Foreskin keratinocyte (primary cell): ENCODE measurements at places on chromosomes 5 and 9.
A peak's percentile ranks its signal among the peaks of the same experiment; 100 is the strongest.

DNA sequence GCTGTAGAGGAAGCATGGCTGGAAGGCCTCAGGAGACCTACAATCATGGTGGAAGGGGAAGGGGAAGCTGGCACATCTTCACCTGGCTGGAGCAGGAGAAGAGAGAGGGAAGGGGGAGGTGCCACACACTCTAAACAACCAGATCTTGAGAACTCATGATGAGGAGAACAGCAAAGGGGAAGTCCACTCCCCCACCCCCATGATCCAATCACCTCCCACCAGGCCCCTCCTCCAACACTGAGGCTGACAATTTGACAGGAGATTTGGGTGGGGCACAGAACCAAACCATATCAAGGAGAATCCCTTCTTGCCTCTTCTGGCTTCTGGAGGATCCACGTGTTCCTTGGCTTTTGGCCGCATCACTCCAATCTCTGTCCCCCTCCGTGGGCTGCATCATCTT, 13.1 kb upstream of the CMBL start:
- no peak for DNase-seq

- DNase-seq = no peak
These were observed 166.1 kb upstream of the MOCS2 start for GRCh38 chr5:53275666-53276065.

GRCh38 chr5:17413691-17414090, 84.3 kb upstream of the TAF11L2 start:
- no peak for DNase-seq

DNA sequence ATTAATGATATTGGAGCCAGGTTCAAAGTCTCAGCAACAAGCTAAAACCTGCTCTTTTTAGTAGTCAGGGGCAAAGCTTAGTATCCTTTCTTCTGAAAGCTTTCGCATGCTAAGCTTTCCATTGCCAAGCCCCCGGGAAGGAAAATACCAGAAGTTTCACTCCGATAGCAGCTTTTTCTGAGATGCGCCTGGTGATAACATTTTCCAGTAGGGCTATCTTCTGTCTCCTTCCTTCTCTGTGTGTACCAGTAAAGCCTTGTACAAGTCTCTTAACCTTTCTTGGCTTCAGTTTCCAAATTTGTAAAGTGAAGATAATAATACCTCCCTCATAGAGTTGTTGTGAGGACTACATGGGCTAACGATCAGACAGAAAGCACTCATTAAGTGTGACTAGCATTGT, 36.7 kb downstream of the DOCK8 start:
- DNase-seq = no peak

DNA sequence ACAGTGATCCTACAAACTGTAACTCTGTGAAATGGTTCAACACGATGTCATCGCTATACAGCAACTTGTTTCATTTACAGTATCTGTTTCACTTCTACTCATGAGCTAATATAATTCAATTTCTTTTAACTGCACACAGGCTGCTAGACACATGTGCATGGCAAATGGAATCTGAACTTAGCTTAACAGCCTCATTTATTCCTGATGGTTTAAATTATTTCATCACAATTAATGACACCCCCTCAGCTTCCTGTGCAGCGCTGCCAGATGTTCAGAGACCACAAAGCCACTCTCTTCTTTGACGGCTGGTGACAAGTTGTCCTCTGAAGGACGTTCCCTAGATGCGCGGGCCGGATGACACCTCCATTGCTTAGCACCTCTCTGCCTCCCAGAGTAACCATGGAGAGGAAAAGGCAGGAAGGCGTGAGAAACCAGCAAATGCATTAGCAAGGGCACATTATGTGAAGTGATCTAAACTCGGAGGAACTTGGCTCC, 191.1 kb downstream of the BNC2 start:
- no peak for DNase-seq

DNA sequence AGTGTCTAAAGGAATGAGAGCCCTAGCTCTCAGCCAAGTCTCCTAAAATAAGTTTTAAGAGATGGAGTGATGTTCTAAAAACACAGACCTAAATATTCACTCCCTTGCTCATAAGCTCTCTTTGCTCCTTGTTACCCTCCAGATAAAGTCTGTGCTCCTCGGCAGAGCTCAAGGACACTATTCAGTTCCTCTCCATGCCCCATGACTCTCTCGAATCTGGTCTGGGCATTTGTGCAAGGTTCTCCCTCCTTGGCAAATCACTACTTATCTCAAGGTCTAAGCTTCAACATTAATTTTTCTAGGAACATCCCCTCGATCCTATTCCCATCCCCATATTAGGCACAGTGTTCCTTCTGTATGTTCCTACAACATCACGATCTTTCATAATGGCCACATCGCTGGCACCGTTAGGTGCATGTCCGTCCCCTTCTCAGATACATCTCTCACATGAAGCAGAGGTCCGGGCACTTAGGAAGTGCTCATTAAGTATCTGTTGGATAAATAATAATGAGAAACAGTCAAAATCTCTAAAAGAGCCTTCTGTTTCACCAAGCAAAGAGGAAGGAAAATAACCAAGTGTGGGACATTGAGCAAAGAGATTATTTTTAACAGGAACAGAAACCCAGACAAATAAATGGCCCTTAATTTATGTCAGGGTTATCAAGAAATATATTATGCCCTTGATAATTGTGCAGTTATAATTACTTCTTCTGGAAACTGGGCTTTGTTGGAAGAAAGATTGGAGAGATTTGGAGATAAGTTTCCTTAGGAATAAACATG, 85.9 kb upstream of the HTR4 start:
- DNase-seq = no peak

GRCh38 chr5:168706655-168707069, 127.5 kb upstream of the PANK3 start:
- DNase-seq = peak; percentile 32

GRCh38 chr9:72551306-72551705, 29.9 kb downstream of the TMC1 start:
- DNase-seq = no peak

- no peak for DNase-seq
These were observed 35.5 kb downstream of the BICD2 start for GRCh38 chr9:92728831-92729734.

DNA sequence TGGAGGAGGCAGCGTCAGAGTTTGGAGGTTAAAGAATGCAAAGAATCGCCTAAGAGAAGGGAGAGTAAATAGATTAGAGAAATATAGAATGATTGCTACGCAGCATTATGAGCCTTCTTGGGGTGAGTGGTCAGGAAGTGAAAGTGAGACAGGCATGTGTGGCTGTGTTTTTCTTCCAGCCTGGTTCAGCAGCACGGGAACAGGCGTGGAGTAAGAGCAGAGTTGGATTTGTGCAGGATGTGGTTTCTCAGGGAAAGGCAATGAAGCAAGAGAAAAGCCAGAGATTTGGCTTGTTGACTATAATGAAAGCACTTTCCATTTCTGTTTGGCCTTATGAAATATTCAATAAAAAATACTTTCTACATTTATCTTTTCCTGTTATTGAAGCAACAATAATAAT, 34.3 kb upstream of the FRMD3 start:
- no peak for DNase-seq

DNA sequence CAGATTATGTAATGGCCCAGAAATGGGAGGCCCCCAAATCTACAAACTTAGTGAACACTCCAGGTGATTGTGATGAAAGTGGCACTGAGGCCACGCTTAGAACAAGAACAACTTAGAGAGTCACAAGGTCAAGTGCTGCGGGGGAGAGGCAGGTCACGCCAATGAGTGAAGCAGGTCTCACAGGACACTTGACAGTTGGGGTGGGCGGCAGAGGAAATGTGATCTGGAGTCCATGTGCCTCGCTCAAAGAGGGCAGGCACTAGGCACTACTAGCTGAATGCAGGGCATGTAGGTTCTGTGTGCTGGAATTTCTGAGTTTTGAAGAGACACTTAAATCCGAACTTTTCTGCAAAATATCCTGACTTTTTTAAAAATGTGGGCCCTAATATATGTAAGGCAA, 193.2 kb upstream of the RORB start:
- DNase-seq = no peak

GRCh38 chr5:149018909-149019443, 43.9 kb downstream of the SH3TC2 start:
- DNase-seq = no peak

GRCh38 chr5:23332650-23333251, 174.7 kb upstream of the PRDM9 start:
- DNase-seq = no peak

- DNase-seq = no peak
These were observed 127.6 kb downstream of the DROSHA start for GRCh38 chr5:31404325-31404724.

DNA sequence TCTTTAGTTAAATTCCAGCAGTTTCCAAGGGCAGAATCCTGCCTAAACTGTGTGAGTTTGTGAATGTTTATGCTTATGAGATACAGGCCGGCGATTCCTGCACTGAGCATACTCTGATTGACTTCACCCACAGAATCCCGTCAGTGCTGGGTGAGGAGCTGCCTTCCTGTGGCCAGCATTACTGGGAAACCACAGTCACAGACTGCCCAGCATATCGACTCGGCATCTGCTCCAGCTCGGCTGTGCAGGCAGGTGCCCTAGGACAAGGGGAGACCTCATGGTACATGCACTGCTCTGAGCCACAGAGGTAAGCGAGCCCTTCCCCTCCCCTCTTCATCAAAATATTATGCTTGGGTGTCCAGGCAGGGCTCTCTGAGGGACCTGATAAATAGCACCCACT, 103.7 kb downstream of the CMYA5 start:
- no peak for DNase-seq

DNA sequence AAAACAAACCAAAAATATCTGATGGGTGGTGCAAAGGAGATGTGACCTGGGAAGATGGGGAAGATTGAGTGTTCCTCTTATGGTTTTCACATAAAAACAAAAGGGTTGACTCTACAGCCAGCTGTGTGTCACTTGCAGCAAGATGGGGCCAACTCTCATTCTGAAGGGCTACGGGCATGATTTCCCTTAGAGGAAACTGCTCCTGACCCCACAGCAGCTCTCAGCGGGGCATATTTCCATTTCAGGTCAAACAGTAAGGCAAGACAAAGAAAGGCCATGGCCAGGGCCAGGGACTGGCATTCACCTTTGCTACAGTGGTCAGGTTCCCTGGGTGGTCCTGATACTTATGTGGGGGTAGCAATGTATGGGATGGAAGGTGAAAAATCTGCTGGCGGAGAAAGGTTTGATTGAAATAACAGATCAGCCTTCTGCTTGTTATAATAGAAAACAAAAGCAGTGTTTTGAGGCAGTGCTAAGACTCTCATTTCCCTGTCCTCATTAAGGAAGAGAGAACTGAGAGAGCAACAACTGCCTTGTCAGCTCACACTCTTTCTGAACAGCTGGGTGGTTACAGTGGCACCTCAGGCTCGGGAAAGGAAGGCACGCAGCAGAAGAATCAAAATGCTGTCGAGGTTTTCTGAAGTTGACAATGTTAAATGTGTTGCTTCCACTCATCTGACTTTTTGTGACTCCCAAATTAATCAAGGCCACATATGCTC, 120.7 kb upstream of the PCA3 start:
- DNase-seq = no peak

GRCh38 chr5:178428341-178429155, 161.6 kb downstream of the COL23A1 start:
- DNase-seq = no peak

DNA sequence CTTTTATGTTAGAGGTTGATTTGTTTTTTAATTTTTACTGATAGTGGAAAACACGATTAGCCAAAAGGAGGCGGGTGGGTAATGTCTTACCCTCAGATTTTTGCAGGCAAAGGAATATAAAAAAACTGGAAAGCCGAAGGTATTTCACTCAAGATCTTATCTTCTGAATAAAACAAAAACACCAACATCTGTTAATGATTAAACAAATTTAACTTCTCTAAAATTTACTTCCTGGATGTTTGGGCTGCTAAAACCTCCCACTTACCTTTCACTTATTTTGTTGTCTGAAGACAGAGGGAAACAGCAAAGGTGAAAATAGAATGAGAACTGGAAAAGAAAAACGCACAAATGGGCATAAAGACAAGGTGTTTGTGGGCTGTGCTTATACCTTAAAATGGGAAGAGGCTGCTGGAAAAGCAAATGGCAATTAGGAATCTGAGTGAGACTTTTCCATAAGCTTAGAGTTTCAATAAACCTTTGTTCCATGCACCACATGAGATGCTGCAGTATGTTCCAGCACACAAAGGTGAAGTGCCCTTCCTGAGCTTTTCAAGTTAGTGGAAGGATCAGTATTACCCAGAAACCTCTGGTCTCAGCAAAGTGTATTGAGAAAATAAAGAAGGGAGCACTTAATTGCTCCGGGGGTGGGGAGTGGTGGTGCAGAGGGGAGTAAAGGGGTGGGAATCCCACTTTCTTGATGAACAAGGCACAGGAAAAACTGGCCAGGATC, 298.3 kb downstream of the BNC2 start:
- no peak for DNase-seq

DNA sequence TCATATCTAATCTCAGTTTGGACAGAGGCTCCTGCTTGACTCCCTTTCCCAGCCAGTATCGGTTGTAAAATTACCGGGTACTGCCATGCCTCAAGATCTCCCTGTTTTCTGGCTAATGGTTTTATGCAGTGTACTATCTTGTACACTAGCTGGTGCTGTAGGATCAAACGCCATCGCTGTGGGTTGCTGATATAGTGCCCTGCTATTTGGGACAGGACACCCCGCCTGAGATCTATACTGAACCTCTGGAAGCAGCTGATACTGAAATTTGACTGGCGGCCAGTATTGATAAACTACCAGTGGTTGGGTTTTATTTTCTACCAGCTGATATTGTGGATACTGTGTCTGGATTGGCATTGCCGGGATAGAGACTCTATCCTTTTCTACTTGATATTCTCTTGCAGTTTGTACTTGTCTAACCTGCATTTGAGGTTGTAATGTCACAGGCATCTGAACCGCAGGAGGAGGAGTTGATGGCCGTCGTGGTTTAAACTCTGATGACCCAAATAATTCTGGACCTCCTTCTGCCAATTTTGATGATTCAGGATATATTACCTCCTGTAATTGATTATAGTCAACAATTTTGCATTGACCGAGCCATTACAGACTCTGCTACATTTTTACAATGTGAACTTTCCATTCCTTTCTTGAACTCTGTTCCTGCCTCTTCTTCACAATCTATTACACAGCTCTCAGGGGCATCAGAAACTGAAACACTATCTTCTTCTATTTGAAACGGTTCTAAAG, 112.5 kb upstream of the LARP1 start:
- no peak for DNase-seq

DNA sequence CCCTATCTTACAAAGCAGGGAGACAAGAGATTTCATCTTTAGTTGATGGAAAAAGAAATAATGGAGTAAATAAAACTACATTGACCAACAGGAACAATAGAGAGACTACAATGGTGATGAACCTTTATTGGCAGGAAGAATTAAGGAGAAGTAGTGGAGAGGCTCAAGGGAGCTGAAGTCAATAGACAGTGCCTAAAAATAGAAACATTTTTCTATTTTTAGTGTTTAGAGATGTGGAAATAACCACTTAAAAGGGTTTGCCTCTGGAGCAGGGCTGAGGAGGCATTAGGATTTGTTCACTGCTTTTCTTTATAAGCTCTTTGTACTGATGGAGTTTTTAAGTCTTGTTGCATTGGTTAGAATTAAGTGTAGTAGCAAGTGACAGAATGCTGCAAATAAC, 98.4 kb upstream of the ERCC6L2 start:
- no peak for DNase-seq

DNA sequence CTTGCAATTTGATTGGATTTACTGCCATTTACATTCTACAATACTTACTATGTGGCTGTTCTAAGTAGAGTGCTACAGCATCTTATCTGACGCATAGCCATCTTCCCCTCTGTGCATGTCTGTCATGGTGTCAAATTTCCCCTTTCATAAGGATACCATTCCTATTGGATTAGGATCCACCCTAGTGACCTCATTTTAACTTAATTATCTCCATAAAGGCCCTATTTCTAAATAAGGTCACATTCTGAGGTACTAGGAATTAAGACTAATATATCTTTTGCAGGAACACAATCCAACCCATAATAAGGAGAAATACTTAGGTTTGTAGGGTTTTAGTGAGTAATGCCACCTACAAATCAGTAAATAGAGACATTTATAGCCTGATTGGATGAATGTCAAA, 268.0 kb downstream of the ADAMTSL1 start:
- DNase-seq = no peak
